ENCODE measurements at places on chromosomes 6 and 20.

DNA sequence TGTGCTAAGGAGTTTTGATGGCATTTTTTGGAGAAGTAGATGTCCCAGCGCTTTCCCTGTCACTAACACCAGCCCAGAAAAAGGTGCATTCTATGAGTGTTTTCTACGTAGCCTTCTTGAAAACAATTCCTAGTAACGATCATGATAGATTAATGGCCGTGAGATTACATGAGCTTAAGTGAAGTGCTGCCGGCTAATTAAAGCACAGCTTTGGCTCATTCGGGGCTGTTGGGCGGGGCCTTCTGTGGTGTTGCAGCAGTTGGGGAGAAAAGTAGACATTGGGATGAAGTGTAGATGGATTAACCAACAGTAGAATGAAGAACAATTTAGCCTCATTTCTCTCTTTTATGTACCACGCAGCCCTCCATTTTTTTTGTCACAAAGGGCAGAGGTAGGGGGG, 20.8 kb upstream of the TRAF3IP2 start:
- DNase-seq = no peak

DNA sequence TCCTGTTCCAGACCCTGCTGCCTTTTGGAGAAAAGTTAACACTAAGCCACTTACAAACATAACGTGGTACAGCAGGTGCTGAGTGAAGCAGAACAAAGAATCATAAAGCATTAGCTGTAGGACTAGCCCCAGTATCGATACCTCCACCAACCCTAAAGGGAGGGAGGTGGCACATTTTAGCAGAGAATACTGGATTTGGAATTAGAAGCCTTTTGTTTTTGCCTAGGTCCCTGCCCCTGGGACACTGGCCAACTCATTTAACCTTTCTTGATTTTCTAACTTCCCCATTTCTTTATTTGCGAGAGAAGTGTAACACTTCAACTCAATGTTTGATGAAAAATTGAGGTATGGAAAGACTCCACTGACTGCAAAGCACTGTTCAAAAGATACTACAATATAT, 93.5 kb downstream of the B3GAT2 start:
- DNase-seq = no peak

- no peak for DNase-seq
These were observed 189.9 kb downstream of the PRL start for GRCh38 chr6:22106961-22107360.

GRCh38 chr6:46098678-46099077, 31.1 kb upstream of the ENPP4 start:
- DNase-seq = no peak

- DNase-seq = no peak
These were observed 107.5 kb downstream of the TAF4 start for GRCh38 chr20:61957961-61958715.

DNA sequence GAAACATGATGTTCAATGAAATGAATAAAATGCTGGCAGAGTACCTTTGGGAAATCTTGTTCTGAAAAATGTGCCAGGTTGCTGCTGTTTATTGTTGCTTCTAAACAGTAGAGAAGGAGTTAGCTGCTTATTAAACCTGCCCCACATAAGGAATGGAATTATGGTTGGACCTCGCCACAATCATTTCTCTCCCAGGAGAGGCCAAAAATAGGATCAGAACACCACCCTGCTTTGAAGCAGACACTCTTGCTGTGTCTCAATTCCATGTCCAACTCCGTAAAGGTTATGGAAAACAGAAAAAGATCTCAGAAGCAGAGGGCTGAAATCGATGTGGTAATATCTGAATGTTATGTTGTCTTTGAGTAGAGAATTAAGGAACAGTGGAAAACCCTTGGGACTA, 27.9 kb downstream of the AFG1L start:
- DNase-seq = no peak

DNA sequence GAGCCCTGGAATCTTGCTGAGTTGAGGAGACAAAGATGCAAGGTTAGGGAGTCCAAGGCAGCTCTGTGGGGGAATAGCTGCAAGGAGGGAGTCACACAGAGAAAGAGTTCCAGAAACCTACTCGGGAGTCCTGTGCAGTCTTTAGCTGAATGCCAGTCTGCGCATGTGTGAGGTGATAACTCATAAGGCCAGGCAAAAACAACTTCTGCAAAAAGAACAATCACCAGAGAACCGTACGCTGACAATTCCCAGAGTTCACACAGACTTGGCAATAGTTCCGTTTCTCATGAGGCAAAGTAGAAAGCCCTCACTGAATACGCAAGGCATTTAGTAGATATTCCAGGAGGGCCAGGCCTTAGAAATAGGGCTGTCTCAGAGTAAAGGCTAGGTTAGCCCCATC, 135.2 kb upstream of the TAB2 start:
- DNase-seq = no peak

DNA sequence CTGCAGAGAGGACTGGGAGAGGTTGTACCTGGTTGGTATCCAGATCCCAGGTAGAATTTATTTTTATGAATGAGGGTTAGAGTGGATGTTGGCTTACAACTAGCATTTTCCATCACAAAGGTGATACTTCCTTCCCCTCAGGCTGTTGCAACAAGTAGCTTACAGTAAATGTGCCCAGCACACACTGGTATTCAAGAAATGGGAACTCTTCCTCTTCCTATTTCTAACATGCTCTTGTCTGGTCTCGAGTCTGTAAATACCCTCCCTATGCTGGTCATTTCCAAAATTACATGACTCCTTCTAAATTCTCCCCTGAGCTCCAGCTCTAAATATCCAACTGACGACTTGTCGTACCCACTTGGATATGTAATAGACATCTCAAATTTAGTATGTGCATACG, 90.1 kb upstream of the FOXC1 start:
- DNase-seq = no peak

- DNase-seq = no peak
These were observed 475.3 kb upstream of the SOX4 start for GRCh38 chr6:21118216-21118780.

- no peak for DNase-seq
These were observed 96.8 kb downstream of the CDH26 start for GRCh38 chr20:60054716-60055634.

GRCh38 chr6:91719414-91719813, 1132.5 kb upstream of the MAP3K7 start:
- DNase-seq = no peak

DNA sequence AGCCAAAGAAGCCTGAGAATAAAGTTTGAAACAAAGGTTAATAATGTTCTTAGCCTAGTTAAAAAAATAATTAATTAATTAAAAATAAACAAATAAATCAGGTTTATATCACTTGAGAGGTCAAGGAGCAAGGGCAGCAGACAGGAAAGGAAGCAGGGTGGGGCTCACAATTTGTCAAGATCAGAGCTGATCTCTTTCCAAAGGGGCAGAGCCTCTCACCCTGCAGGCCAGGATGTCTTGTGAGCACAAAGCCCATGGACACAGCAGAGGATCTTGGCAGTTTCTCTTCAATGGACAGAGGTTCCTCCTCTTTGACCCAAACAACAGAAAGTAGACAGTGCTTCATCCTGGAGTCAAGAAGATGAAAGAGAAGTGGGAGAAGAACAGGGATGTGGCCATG, 14.9 kb downstream of the ULBP1 start:
- no peak for DNase-seq

DNA sequence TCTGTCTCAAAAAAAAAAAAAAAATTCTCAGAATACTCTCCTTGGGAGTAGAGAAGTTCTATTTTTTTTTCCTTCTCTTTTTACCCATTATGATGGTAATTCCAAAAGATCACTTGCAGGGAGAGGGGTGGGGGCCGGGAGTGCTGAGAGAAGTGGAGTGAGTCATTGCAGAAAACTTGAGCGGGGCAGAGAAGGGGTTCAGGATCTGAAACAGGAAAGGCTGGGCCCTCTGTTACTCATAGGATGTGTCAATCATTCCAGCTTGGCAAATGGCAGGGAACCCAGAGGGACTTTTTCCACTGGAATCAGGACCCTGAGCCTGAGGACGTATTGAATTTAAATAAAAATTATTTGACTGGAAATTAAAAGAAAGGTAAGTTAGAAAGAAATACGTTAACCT, 111.4 kb upstream of the ARMC2 start:
- no peak for DNase-seq

GRCh38 chr6:3305831-3306230, 47.1 kb downstream of the PSMG4 start:
- DNase-seq = no peak

- DNase-seq = no peak
These were observed 10.4 kb upstream of the THBS2 start for GRCh38 chr6:169263836-169264608.

- DNase-seq = no peak
These were observed 187.8 kb downstream of the KIF16B start for GRCh38 chr20:16385462-16385861.

- no peak for DNase-seq
These were observed 2.0 kb upstream of the BCKDHB start for GRCh38 chr6:80104520-80104919.

- DNase-seq = no peak
These were observed 1.4 kb upstream of the MUC21 start for GRCh38 chr6:30981942-30982772.

DNA sequence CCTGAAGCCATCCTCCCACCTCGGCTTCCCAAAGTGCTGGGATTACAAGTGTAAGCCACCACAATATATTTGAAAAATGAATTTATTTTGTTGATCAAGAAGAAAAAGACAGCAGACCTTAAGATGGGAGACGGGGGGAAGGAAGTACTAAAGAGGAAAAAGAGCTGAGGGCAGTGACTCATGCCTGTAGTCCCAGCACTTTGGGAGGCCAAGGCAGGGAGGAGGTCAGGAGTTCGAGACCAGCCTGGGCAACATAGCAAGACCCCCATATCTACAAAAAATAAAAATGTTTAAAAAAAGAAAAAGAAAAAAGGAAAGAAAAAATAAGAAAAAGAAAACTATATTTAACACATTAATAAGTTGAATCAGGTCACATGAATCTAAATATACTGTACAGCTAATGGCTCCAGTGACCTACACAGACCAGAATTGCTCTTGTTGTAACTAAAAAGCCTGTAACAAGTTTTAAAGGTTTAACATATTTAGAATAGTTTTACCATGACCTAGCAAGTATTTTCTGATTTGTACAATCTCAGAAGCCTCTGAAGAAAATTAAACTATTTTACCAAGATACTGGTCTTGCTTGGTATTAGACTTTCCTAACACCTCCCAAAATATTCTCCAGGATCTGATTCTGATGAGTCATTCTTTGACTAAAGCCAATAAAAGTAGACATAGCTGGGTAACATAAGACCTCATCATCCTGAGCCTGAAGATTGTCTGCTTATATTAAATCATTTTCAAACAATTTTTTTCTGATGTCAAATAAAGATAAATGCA, 4.3 kb upstream of the AKIRIN2 start:
- no peak for DNase-seq

DNA sequence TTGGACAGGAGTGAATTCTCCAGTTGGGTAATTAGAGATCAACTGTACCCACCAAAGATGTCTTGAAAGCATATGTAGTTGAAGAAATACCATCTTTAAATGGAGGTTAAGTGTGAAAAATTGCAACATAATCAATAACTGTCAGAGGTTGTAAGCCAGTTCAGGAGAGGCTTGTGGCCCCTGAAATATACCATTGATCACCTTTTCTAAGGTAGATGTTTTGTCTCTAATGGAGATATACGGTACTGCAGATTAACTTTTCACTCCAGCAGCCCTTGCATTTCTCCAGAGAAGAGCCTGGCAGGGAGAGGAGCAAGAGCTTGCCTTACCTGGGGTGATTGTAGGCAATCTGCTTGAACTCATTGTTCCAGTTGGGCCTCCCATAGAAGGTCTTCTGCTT, 48.8 kb downstream of the NOX3 start:
- DNase-seq = no peak

GRCh38 chr6:161434921-161435747, 161.3 kb upstream of the AGPAT4 start:
- no peak for DNase-seq

DNA sequence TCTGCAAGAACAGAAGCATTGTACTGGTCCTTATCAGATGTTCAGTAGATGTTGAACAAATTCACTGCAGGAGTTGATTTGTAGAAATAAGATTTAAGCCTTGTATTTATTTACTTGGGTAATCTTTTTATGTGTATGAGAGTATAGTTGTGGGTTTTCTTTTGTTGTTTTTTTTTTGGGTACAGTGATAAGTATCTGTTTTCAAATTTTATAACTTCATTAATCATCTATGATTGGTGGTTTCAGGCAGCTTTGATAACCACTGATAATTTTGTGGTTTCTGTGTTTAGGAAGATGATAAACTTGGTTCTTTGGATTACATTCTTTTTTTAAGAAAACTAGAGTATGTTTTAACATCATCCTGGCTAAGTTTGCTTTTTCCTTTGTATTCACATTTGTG, 2.8 kb downstream of the AFDN start:
- no peak for DNase-seq

DNA sequence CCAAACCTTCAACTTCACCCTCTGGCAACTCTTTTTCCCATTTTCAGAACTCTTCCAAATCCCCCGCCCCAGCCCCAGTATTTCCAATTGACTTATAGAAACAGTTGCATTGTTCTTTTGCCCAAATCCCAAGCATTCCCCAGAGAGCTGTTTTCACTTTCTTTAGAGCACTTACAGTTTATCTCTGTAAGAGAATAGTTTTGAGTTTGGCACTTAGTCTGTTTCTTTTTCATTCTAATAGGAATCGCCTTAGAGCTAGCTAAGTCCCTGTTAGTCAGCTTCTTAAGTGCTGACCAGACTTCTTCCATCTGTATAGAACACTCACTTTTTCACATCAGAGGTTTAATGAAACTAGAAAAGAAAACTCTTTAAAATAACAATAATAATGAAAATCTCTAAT, 374.2 kb upstream of the FLRT3 start:
- DNase-seq = no peak

GRCh38 chr6:52201046-52201445, 14.9 kb downstream of the IL17A start:
- DNase-seq = no peak

DNA sequence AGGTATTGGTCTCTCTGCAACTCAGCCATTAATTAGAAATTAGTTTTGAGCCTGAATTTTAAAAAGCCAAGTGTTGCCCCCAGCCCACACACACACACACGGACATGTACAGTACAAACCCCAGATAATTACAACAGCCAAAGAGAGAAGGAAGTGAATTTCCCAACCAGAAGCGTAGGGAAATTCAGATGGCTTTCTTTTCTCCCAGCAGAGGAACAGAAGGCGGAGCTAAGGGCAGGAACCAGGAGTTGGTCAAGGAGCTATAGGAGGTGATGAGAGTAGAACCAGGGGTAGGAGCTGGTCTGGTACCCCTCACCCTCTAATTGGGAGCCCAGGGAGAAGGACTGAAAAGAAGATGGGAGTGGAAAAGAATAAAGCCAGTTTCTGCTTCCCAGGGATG, 3.9 kb upstream of the ZBTB9 start:
- DNase-seq = no peak

DNA sequence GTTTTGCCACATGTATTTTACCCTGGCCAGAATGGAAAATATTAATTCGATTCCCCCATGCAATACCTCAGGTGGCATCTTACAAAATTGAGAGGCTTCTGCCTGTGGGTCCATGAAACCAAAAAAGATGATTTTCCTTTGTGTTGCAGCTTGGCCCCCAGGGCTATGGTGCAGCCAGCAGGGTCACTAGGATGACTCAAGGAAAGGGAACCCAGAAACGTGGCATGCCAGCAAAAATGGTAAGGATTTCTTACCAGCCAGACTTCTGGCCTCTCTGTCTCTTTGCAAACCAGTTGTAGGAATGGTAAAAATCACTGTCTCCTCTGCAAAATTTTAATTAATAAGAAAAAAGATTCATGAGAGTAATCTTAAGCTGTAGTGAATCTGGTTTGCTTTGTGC, 11.6 kb upstream of the TAAR9 start:
- DNase-seq = no peak

- no peak for DNase-seq
These were observed 17.3 kb downstream of the FARS2 start for GRCh38 chr6:5278565-5279120.

GRCh38 chr20:11766961-11767360, 150.7 kb upstream of the BTBD3 start:
- DNase-seq = no peak
